ENCODE measurements at places on chromosomes 5 and 9.

DNA sequence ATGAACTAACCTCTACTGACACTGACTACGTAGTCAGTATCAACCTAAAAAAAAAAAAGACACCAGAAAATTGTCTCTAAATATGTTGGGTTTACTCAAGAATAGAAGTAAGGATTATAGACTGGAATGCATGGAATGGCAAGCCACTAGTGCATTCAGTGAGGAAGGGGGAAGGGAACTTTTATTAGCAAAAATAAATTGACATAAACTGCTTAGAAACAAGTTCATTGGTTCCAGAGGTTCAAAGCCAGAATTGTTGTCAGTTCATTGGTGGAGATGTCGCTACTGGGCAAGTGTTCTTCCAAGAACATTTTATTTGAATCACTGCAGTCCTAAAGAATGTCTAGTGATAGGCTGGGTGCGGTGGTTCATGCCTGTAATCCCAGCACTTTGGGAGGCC lies 26.1 kb upstream of the AOPEP start:
- no peak for DNase-seq

DNA sequence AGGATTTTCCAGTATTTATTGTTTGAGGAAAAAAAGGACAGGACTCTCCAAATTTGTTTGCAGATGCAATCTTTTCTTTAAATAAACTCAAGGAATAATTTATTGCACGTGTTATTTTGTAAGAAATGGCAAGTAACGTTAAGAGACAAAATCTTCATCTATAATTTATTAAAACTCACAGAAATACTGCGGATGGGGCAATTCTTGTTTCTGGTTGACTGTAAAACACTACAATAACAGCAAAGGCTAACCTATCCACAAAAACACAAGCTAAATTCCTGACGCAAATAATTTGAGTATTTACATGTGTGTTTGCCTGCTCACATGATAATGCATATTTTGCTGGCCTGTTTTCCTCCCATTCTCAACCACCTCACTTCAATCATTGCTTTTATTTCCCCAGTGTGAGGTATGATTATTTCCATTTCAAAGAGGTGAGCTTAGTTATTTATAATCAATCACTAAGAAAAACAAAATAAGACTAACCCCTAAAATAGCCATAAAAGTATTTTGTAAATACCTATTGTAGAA lies 619.4 kb downstream of the PDE4D start:
- no peak for DNase-seq

DNA sequence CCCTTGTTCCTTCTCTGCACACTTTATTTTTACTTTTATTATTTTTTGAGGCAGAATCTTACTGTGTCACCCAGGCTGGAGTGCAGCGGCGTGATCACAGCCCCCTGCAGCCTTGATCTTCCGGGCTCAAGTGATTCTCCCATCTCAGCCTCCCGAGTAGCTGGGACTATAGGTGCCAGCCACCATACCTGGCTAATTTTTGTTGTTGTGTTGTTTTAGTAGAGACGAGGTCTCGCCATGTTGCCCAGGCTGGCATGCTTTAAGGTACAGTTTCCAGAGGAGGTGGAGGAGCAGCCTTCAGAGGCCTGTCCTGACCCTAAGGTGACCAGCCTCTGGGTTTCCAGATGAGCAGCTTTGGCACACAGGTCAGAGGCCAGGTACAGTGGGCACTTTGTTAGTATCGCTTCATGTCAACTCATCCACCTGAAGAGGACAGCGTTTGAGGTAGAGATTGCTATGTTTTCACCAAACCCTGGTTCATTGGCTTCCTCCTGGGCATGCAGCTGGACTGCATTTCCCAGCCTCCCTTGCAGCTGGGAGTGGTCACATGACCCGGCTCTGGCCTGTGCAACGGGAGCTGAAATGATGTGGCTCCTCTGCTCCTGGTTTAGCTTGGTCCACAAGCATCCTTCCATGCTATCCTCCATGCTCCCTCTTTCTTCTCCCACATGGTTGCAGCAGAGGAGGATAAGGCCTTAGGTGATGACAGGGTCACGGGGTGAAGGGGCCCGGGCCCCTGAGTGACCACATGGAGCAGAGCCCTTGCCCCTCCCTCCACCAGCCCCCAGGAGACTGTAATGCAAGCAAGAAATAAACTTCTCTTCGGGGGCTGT lies 139.3 kb upstream of the IER5L start:
- no peak for DNase-seq

DNA sequence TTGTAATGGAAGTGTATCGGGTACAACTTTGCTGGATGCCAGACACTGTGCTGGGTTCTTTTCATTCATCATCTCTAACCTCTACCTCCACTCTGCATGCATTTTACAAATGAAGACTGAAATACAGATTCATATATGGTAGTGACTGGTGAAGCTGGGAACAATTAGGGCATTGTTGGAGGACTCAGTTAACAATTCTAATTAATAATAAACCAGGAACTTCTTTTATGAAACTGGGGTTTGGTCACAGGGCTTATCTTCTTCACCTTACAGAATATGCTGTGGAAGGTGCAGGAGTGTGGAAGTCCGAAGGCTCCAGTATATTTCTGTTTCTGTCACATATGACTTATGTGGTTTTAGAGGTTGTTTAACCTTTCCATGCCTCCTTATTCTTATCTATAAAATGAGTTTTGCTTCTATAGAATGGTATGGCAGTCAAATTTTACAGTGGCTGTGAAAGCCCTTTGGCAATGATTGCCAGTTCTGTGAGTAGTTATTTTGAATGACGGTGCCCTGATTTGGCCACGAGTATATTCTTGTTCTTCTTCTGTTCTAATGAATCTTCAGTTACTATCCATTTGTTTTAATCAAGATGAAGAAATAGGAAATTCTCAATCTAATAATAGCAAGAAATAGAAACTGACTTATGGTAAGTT lies 284.7 kb downstream of the GABRB2 start:
- no peak for DNase-seq

DNA sequence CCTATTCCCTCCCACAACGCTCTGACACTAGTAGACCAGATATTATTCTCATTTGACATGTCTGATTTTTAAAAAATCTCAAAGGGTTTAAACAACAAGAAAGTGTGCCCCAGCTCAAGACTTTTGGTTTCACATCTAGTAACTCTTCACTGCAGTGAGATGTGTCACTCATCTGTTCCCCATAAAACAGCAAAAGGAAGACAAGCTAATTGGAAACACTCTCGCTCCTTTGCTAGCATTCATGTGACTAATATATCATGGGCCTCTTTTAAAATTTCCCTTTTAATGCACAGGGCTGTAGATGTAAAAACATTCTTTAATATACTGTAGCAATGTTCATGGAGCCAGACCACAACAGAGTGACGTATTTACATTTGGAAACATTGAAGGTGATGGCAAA lies 372.6 kb downstream of the ZNF608 start:
- DNase-seq, result no peak

DNA sequence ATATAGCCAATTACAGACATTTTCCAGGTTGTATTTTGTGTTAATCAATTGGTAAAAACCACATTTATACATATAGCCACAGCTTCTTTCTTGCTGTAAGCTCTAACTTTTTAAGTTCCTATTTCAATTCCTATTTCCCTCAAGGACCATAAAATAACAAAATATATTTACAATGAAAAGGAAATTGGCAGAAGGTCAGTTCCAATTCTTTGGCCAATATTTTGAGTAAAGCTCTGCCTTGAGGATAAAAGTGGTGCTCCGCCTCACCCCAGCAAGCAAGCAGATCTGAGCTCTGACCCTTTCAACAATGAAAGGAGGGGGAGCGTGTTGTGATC lies 203.4 kb upstream of the RASEF start:
- DNase-seq, result no peak

GRCh38 chr5:170479484-170479883 lies 24.3 kb upstream of the KCNIP1 start:
- no peak for DNase-seq

- DNase-seq, result no peak
These were observed 86.6 kb downstream of the EHMT1 start for GRCh38 chr9:137705443-137705863.

DNA sequence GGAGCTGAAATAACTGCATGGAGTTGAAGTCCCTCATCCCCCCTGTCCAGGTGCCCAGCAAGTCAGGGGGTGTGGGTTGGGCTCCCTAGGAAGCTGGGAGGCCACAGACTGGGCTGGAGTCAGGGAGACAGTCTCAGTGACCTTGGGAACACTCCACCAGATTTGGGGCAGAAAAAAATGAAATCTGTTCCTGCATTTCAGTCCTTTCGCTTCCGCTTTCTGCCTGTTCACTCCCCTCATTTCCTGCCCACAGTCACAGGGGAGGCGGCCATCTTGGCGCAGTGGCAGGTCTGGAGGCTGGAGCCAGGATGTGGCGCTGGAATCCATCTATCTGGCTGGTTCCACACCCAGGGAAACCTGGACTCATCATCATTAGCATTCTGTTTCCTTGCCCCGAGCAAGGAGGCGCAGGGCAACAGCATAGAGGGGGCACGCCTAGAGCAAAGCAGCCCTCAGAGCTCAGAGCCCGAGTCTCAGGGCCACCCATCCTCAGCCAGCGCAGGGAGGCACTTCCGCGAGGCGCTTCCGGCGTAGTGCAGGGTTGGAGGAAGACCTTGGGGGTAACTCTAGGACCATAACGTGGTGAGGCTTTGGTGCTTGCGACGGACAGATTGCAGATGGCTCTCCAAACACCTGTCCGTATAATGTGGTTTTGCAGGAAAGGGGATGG lies 86.2 kb upstream of the HSPA9 start:
- no peak for DNase-seq

DNA sequence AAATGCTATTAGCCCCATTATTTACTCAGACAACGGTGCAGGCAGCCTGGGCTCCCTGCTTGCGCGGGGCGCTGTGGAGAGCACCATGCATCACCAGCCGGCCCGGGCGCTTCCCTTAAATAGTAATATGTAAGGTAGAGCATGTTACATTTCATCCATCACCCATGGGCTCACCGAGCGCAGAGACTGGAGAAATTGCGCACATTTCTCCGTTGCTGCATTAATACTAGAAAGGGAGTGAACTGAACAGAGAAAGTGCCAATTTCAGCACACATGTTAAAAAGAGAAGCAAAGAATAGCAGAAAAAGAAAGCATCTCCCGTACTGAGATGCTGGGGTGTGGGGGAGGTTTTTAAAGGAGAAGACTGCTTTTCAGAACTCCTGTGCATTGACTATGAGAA lies 400.3 kb downstream of the ZSWIM6 start:
- DNase-seq, result no peak

- DNase-seq, result no peak
These were observed 12.8 kb downstream of the EHMT1 start for GRCh38 chr9:137631345-137632229.

DNA sequence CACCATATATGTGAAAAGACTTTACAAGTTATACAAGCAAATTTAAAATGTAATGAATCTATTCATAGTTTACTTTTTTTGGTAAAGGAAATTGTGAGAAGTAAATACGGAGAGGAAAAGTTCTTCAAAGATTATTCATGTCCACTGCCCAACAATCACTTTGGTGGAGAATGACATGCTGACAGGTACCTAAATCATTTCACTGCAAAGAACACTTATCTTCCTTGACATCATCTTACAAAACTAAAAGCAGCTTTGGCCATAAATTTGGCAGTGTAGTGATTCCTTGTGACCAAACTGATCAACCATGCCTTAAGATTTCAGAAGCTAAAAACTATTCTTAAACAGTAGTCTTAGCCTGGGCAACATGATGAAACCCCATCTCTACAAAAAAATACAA lies 42.5 kb downstream of the GOLPH3 start:
- DNase-seq, result no peak

DNA sequence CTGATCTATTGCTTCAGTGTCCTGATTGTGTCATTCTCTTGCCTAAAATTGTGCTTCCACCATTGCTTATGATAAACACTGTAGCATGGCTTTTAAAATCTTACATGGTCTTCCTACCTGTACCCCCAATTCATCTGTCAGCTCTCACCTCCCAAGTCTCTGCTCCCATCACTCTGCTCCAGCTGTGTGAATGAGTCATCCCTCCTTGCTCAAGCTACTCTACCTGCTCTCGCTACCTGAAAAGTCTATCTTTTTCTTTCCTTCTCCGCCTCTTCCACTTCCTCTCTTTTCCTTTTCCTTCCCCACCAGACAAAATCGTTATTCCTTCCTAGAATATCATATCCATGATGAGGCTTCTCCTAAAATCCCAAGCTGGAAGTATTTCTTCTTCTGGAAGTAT lies 341.7 kb downstream of the PRELID2 start:
- DNase-seq, result no peak

DNA sequence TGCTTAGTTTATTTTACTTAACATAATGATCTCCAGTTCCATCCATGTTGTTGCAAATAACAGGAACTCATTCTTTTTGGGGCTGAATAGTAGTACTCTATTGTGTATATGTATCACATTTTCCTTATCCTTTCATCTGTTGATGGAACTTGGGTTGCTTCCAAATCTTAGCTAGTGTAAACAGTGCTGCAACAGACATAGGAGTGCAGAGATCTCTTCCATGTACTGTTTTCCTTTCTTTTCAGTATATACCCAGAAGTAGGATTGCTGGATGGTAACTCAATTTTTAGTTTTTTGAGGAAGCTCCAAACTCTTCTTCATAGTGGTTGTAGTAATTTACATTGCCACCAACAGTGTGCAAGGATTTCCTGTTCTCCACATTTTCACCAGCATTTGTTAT lies 138.8 kb upstream of the POC5 start:
- no peak for DNase-seq

DNA sequence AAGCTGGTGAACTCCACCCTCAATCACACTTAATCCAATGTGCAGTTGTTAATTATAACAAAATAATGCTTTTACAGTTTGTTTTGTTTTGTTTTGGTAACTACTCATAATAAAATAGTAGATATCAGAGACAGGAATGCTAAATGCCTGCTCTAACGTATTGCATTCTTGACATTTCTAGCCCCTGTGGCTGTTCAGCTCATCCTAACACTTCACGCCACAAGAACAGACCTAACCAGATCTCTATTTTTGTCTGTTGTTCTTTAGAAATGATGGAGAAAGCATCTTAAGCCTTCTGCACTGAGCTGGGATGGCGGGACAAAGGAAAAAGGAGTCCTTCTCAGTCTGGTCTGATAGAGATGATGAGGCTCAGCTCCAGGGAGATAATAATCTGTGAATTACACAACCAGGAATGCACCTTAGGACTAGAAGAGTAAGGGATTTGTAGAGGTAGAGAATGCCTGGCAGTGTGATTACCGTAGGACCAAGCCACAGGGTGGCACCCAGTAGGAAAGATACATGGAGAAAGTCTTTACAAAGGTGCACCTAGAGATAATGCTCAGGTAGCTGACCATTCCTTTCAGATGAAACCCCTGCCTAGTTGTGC lies 628.8 kb downstream of the PDE4D start:
- no peak for DNase-seq
